ENCODE measurements at places on chromosomes 11 and 22.

- DNase-seq, result no peak
Measured at GRCh38 chr11:68436985-68437926, 23.3 kb upstream of the PPP6R3 start.

GRCh38 chr22:31323578-31324550 is 22.3 kb downstream of the PATZ1 start:
- DNase-seq, result no peak

- DNase-seq, result no peak
Measured at GRCh38 chr11:11230802-11231562, 122.1 kb downstream of the CSNK2A3 start.

- peak; percentile 20 for DNase-seq
Measured at GRCh38 chr22:42462016-42462415, 29.8 kb upstream of the NFAM1 start.

GRCh38 chr11:85257837-85258236 is 369.3 kb downstream of the DLG2 start:
- no peak for DNase-seq

- DNase-seq, result no peak
Measured at GRCh38 chr22:24076091-24076867, 65.2 kb downstream of the CABIN1 start.

GRCh38 chr11:95345651-95346050 is 114.6 kb upstream of the SESN3 start:
- no peak for DNase-seq

- DNase-seq, result no peak
Measured at GRCh38 chr11:19679952-19680828, 32.4 kb upstream of the NAV2 start.

- no peak for DNase-seq
Measured at GRCh38 chr22:47335460-47335859, 573.0 kb downstream of the TBC1D22A start.

- DNase-seq, result no peak
Measured at GRCh38 chr11:118931571-118931970, 5.8 kb upstream of the BCL9L start.

- no peak for DNase-seq
Measured at GRCh38 chr22:48876951-48877350, 950.7 kb downstream of the BRD1 start.

- no peak for DNase-seq
Measured at GRCh38 chr11:64643920-64644646, 53.1 kb downstream of the SLC22A12 start.

- DNase-seq, result no peak
Measured at GRCh38 chr22:27218012-27218920, 560.9 kb downstream of the MIAT start.

- no peak for DNase-seq
Measured at GRCh38 chr11:8650401-8650990, 32.0 kb downstream of the TRIM66 start.

DNA sequence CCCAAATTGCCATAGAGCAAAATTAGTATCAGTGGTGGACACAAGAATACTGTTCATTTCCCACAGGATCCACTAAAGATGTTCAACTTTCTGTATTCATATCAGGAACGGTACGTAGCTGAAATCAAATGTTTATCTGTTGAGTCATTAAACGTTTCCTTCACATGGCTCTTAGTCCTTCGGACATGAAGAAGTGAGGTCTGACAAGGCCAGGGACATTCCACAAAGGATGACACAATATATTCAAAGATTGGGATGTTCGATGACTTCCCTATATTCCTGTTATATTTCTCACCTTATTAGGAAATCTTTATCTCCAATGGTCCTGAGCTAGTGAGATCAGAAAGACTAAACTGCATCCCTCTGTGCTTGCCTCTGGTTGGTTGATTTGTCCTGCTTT is 129.0 kb downstream of the ETS1 start:
- no peak for DNase-seq

- peak; percentile 98 for DNase-seq
Measured at GRCh38 chr11:117327567-117328374, at the start of gene CEP164. TSS of gene CEP164 (plus strand) at chr11:117327854. CDS start at chr11:117338587, 10,733 bp downstream.

- DNase-seq, result no peak
Measured at GRCh38 chr22:21568347-21569075, 997 bp downstream of the UBE2L3 start.

DNA sequence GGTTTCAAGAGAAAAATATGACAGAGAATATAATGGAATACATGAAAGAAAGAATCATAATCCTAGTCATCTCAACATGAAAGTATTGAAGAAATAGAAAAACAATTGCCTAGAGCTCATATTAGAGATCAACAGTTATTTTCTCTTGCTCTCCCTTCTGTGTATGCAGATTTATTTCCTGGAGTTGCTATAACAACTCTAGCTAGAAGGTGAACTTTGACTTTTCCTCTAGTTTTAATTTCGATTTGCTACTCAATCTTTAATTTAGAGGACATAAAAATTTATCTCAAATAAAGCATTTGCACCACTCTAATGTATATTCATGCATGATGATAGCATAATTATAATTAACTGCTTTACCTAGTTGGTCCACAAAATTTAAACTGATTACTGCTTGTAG is 84.6 kb upstream of the PICALM start:
- no peak for DNase-seq

DNA sequence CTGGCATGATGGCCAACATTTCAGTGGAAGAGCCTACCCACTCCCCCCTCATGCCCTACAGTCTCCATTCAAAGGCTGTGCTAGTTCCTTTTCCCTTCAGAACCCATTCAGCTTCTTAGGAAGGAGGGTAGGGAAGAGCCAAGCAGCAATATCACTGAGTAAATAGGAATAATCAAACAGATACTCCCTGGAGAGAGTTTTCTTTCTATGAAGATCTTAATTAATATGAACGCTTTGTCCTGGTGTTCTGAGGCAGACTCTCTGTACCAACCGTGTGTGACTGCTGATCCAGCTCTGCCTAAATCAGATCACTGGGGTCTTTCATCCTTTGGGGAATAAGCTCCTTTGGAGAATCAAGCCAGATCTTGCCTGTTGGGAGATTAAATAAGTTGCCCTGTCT is 75.2 kb upstream of the NNMT start:
- no peak for DNase-seq

DNA sequence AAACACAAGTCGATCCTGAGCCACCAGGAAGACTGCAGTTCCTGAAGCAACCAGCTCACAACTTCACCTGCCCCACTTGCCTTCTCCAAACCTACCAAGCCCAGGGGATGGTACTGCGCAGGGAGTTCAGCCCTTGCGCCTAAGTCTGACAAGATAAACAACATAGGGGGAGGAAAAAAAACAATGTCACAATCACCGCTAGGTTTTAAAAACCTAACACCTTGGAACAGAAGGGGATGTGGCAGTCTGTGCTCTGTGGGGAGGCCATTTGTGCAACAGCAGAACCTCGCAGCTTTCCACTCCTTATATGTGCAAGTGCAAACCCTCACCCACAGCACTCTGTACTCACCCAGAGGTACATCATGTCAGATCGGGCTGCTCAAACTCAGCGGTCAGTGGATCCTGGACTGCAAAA is 134.2 kb downstream of the RBFOX2 start:
- no peak for DNase-seq

GRCh38 chr11:1209371-1210057 is 13.4 kb upstream of the MUC5B start:
- no peak for DNase-seq

DNA sequence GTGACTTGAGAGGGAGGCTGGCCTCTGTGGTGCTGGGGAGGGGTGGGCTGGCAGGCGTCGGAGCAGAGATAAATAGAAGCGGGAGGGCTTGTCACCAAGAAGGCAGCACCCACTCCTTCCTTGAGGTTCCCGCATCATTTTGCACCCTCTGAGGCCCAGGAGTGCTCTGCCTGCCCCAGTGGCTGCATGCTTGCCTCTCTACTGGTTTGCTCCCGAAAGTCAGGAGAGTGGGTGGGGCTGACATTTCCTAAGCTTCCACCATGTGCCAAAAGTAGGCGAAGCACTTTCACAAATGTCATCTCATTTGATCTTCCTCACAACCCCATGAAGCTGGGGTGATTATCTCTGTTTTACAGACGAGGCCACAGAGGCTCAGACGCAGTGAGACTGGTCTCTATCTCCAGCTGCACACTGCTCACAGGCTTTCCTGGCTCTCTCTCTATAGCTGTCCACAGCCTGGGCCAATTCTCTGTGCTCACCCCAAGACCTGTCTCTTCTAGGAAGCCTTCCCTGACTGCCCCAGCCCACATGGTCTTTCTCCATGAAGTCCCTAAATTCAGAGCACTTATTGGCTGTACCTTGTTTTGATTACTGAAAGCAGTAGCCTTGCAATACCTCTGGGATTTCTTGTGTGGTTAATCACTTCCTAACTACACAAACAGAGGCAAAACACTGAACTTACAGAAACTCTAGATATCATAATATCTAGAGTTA is 2.6 kb upstream of the UCP3 start:
- DNase-seq, result no peak

- no peak for DNase-seq
Measured at GRCh38 chr11:77035039-77035438, 841 bp downstream of the B3GNT6 start.

DNA sequence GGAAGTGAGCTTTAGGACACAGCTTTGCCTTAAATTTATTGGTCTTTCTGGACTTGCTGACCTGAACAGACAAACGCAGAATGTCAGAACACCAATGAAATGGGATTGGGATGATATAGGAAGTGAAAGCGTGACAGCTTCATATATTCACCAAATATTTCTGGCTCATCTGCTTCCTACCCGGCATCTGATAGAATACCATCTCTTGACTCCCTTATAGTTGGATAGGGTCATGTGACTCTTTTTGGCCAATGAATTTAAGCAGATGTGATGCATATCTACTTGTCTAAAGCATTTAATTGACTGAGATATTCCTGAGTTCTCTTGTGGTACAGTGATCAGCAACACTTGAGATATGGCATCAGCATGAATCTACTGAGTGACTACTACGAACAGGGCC is 2.5 kb upstream of the CAPRIN1 start:
- no peak for DNase-seq

DNA sequence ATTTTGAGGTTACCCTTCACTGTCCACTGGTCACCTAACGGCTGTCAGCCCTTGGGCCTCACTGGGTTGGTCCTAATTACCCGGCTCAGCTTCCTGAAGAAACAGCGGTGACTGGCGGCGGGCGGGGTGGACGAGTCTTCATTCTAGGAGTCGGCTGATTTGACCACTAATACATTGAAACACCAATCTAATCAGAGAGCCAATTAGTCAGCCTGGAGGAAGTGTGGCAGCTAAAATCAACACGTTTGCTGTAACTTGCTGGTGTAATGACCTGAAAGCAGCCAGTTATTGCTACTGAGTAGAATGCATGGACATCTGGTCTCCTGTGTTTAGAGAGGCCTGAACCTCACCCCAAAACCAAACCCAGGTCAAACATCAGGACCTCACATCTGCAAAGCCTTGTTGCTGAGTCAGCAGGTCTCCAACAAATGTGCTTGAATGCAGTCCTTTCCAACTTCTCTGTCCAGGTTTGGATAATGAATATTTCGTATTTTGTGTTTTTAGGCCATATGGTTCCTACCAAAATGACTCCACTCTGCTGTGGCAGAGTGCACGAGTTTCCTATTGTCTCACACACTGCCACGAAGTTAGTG is 496.4 kb downstream of the BRD1 start:
- no peak for DNase-seq

DNA sequence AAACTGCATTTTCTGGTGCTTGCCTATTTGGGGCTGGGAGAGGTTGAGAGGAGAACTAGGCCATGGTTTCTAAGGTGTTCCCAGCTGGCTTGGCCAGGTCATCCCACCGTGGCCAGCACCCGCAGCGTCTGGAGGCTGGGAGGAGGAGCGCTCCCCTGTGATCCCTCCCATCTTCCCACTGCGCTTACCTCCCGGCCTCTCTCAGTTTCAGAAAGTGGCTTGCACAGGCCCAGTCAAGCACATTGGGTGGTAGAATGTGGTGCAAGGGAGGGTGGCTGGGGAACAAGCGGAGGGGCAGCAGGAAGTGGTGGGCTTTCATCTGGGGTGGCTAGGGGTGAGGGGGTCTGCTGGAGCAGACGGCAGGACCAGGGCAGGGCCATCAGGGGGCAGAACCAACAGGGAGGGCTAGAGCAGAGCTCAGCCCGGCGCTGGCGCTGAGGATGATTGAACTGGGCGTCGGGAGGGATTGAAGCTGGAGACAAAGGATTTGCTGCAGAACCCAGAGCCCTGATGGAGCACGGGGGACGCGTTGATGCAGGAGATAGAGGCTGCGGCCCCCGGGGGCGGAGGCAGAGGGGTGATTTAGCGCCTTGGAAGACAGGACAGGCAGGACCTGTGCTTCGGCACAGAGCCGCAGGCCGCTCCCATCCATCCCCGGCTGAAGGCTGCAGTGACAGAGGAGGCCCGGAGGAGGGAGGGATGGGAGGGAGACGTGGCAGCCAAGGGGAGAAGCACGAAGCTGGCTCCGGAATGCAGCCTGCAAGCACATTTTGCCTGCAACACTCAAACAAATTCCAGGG is 76.0 kb downstream of the TRIM29 start:
- no peak for DNase-seq

- no peak for DNase-seq
Measured at GRCh38 chr11:8910649-8911026, 351 bp upstream of the AKIP1 start.

DNA sequence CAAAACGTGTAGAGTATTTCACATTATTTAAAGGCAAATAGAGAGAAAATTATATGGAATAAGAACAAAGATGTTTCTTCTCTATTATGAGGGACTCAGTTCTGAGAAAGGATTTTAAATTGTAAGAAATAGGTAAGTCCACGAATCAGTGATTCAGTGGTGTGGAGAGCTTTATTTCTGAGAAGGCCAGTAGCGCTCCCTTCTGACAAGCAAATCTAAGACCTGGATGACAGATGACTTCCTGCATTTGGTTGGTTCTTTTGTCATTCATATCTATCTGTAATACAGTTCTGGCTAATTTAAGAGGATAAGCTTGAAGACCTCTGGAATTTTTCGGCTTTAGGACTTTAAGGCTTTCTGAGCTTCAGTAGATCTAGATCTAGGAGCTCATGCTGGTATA is 7.0 kb downstream of the CD3E start:
- DNase-seq, result no peak

DNA sequence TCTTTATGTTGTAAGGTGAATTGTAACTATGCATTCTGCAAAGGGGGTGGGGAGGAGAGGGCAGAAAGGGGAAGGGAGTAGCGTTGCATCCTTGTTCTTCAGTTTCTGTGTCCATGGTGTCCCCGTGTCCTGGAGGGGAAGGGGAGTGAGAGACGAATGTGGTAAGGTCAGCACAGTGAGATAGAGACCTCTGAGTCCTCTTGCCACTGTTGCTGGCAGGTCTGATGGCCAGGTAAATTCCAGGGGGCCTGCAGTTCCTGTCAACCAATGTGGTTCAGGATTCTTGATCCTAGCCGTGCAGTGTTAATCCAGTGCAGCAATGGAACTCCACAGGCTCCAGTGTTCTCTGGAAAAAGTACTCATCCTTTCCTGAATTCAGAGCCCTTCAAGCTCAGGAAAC is 14.6 kb upstream of the ADSL start:
- no peak for DNase-seq

GRCh38 chr11:91133361-91133760 is 910.5 kb upstream of the CHORDC1 start:
- no peak for DNase-seq

DNA sequence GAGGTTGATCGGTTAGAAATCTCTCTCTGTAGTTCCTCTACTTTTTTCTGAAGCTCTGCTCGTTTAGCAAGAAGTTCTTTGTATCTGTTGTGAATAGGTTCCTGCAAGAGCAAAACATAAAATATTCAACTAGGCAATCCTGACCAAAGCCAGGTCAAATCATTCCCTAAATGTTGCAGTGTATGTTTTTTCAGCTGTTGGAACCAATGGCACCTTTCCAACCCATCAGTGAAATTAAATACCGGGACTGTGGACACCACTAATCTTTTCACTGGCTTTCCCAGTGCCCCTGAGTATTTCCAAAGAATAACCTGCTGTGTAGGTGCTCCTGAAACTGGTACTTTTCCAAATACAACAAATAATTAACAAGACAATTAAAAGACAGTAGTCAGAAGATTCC is 45.1 kb downstream of the CEP57 start:
- DNase-seq, result no peak

Measured in DMS79 (cell line).